Chondrocyte (in vitro differentiated cells): ENCODE measurements at places on chromosomes 12 and 14. TPM values are rescaled to one million over a fixed set of nuclear protein-coding genes. Genes with fewer than 3 reads are reported as not detected.

- no peak overlapping the region for H3K4me3 ChIP-seq
- no peak overlapping the region for H3K27ac ChIP-seq
- no peak for DNase-seq
- H3K4me1 ChIP-seq, result no peaks in the 10 kb centered on the region
- H3K36me3 ChIP-seq, result peaks cover 2% of the 10 kb centered on the region
- H3K27me3 ChIP-seq, result peaks cover 34% of the 10 kb centered on the region
These were observed 6.9 kb downstream of the SDR9C7 start for GRCh38 chr12:56927281-56927680.

DNA sequence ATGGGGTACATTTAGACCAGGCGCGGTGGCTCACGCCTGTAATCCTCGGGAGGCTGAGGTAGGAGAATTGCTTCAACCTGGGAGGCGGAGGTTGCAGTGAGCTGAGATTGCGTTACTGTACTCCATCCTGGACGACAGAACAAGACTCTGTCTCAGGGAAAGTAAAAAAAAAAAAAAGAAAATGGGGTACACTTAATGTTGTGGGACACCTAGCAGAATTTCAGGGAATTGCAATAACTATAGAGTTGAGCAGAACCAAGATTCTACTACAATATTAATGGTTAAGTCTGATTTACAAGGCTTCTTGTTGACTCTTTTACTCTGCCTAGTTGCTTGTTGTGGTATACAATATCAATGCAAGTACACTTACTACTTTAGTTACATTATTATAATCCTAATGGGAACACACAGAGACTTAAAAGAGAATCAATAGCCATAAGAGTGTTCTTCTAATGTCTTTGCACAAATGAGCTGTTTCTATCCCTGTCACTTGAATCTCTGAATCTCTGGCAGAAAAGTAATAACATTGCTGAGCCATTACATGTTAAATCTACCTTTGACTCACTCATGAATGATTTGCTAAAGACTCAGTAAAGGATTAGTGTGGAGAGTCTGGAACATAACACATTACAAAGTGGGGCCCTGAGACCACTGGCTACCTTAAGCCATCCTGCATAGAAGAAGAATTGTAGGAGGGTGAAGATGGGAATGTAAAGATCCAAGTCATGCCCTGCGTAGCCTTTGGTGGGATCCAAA is 22.7 kb downstream of the BEST3 start:
- H3K4me3 ChIP-seq, result no peak overlapping the region
- peaks cover 8% of the 10 kb centered on the region for H3K4me1 ChIP-seq
- DNase-seq, result no peak
- no peak overlapping the region for H3K27ac ChIP-seq
- H3K36me3 ChIP-seq, result no peaks in the 10 kb centered on the region

DNA sequence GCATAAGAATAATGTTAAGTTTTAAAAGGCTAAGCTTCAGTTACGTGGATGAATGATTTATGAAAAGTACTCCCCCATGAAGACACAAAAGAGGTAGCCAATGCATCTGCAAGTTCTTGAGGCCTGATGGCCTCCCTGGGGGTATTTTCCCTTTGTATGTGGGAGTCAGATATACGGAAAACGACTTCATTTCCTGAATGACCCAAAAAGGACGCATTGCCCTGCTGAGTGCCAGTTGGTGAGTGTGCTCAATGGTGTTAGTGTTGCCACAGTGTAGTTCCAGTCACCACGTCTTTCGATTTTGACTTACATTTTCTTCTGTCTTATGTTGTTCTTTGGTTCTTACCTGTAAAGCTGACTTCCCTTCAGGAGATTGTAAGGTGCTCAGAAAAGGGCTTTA is 8.0 kb downstream of the ETV6 start:
- no peak overlapping the region for H3K4me3 ChIP-seq
- peaks cover 5% of the 10 kb centered on the region for H3K36me3 ChIP-seq
- peak overlapping the region; percentile 46 for H3K27ac ChIP-seq
- no peak for DNase-seq

- H3K36me3 ChIP-seq, result no peaks in the 10 kb centered on the region
- no peak overlapping the region for H3K4me3 ChIP-seq
- H3K4me1 ChIP-seq, result no peaks in the 10 kb centered on the region
- no peaks in the 10 kb centered on the region for H3K27me3 ChIP-seq
- DNase-seq, result no peak
These were observed 132.9 kb upstream of the DIO2 start for GRCh38 chr14:80344208-80344607.

DNA sequence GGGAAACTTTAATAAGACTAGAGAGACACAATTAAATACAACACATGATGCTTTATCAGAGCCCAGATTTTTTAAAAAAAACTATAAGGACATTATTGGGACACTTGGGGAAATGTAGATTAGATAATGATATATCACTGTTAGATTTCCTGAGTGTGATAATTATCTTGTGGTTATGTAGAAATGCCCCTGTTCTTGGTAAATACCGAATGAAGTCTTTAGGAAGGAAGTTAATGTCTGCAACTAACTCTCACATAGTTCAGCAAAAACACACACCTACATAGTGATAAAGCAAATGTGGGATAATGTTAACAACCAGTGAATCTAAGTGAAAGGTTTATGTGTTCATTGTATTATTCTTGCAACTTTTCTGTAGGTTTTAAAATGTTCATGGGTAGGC is 14.6 kb upstream of the CACNB3 start:
- peaks cover 4% of the 10 kb centered on the region for H3K4me1 ChIP-seq
- no peak for DNase-seq
- no peaks in the 10 kb centered on the region for H3K27me3 ChIP-seq

DNA sequence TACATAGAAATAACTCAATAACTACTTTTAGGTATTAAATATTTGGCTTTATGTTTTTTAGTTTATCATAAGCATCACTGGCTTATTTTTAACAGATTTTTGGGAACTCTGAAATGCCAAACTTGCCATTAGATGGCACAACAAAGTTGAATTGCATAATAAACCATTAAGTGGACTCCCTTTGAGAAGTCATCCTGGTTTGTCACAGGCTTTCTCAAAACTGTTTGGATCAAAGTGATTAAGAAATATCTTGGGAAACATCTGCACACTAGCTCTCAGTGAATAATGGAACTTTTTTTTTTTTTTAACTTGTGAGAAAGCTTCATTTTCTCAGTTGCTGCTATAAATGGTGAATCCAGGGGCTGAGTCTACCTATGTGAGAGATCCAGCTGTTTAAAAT is 4.3 kb downstream of the SLC16A7 start:
- no peak overlapping the region for H3K27ac ChIP-seq
- H3K4me1 ChIP-seq, result peaks cover 24% of the 10 kb centered on the region
- no peaks in the 10 kb centered on the region for H3K36me3 ChIP-seq

- no peaks in the 10 kb centered on the region for H3K4me1 ChIP-seq
- no peak overlapping the region for H3K27ac ChIP-seq
- no peak for DNase-seq
These were observed 9.5 kb downstream of the HHIPL1 start for GRCh38 chr14:99654235-99654985.

- no peak for DNase-seq
- H3K27me3 ChIP-seq, result no peaks in the 10 kb centered on the region
- peak overlapping the region; percentile 92 for H3K27ac ChIP-seq
- H3K4me1 ChIP-seq, result peaks cover 91% of the 10 kb centered on the region
- H3K4me3 ChIP-seq, result peak overlapping the region; percentile 35
- H3K36me3 ChIP-seq, result peaks cover 53% of the 10 kb centered on the region
These were observed 73.2 kb downstream of the FERMT2 start for GRCh38 chr14:52877628-52878027.

DNA sequence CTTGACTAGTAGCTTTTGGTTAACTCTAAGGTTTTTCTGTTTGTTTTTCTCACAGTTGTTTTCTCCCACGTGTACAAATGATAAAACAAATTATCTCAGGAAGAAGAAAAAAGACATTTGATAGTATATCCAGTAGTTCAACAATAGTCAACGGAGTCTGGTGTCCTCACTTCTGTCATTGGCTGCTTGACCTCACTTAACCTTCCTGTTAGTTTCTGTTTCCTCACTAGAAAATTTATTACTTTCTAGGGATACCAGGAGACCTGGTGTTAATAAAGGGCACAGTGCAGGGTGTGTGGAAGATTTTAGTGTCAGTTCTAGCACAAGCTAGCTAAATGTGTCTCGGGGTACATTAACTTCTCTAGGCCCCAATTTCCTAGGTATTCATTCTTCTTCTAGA is 116.0 kb downstream of the PRKCH start:
- H3K4me1 ChIP-seq, result peaks cover 49% of the 10 kb centered on the region
- no peak for DNase-seq
- no peak overlapping the region for H3K4me3 ChIP-seq
- H3K36me3 ChIP-seq, result no peaks in the 10 kb centered on the region
- H3K27ac ChIP-seq, result no peak overlapping the region

GRCh38 chr12:57733928-57734327 is 4.6 kb downstream of the AGAP2 start:
- peaks cover 17% of the 10 kb centered on the region for H3K4me1 ChIP-seq
- peaks cover 25% of the 10 kb centered on the region for H3K27me3 ChIP-seq
- H3K4me3 ChIP-seq, result no peak overlapping the region
- DNase-seq, result no peak
- H3K27ac ChIP-seq, result no peak overlapping the region
- no peaks in the 10 kb centered on the region for H3K36me3 ChIP-seq

GRCh38 chr12:94416613-94417012 is 43.1 kb downstream of the CEP83 start:
- no peak overlapping the region for H3K27ac ChIP-seq
- no peak overlapping the region for H3K4me3 ChIP-seq
- no peaks in the 10 kb centered on the region for H3K27me3 ChIP-seq
- peaks cover 2% of the 10 kb centered on the region for H3K4me1 ChIP-seq
- DNase-seq, result no peak

- H3K27ac ChIP-seq, result no peak overlapping the region
- peaks cover 6% of the 10 kb centered on the region for H3K27me3 ChIP-seq
- no peak overlapping the region for H3K4me3 ChIP-seq
These were observed 129.3 kb upstream of the PMCH start for GRCh38 chr12:102326982-102327381.

- peaks cover 23% of the 10 kb centered on the region for H3K36me3 ChIP-seq
- peaks cover 53% of the 10 kb centered on the region for H3K4me1 ChIP-seq
- H3K27me3 ChIP-seq, result no peaks in the 10 kb centered on the region
- DNase-seq, result no peak
- H3K27ac ChIP-seq, result peak overlapping the region; percentile 99
These were observed 20.8 kb downstream of the SNRNP35 start for GRCh38 chr12:123478762-123479161.

- H3K27ac ChIP-seq, result peak within 1 kb of the TSS; percentile 95
- peak within 1 kb of the TSS; percentile 86 for H3K4me3 ChIP-seq
- H3K4me1 ChIP-seq, result peaks cover 49% of the 10 kb centered on the region
- no peaks in the 10 kb centered on the region for H3K27me3 ChIP-seq
These were observed at the start of gene WSB2 for GRCh38 chr12:118061011-118061872. WSB2 (minus strand) TSS chr12:118061179; CDS start chr12:118061048, 131 bp downstream.

DNA sequence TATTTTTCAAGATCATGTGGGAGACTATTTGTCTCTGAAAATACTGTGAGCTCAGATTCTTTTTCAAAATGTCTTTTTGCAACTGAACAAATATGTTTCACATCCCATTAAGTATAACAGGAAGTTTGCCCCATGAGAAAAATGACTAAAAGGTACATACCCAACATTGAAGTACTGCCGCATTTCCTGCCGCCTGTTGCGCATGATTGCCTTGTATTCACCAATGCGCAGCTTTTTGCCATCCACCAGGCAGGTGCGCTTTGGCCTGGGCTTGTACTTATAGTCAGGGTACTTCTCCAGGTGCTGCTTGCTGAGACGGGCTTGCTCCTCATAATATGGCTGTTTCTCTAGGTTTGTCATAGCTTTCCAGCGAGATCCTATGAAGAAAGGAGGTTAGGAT is 413.2 kb downstream of the SOX5 start:
- H3K27me3 ChIP-seq, result no peaks in the 10 kb centered on the region
- H3K27ac ChIP-seq, result no peak overlapping the region
- H3K4me3 ChIP-seq, result no peak overlapping the region
- H3K4me1 ChIP-seq, result no peaks in the 10 kb centered on the region
- H3K36me3 ChIP-seq, result peaks cover 2% of the 10 kb centered on the region

DNA sequence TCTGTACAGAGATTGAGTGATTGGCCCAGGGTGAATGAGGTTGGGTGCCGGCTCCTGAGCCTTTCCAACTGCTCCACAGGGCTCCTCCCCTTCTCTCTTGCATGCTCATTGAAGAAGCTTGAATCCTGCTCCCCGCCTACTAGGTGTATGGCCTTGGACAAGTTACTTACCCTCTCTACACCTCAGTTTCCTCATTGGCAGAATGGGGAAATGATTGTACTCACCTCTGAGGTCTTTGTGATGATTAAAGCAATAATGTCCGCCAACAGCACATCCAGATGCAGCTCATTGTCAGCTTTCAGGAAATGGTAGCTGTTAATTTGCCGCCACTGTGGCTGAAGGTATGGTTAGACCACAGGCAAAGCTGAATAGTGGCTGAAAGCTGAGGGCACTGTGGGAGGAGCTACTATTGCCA is 174.1 kb downstream of the CRADD start:
- no peak overlapping the region for H3K27ac ChIP-seq
- H3K36me3 ChIP-seq, result no peaks in the 10 kb centered on the region
- H3K27me3 ChIP-seq, result no peaks in the 10 kb centered on the region
- H3K4me1 ChIP-seq, result peaks cover 6% of the 10 kb centered on the region
- no peak for DNase-seq

- peaks cover 13% of the 10 kb centered on the region for H3K4me1 ChIP-seq
- H3K36me3 ChIP-seq, result no peaks in the 10 kb centered on the region
- no peak for DNase-seq
- no peak overlapping the region for H3K4me3 ChIP-seq
- no peaks in the 10 kb centered on the region for H3K27me3 ChIP-seq
These were observed 25.6 kb downstream of the ZFP36L1 start for GRCh38 chr14:68767248-68767645.

- H3K4me3 ChIP-seq, result no peak overlapping the region
- peaks cover 38% of the 10 kb centered on the region for H3K36me3 ChIP-seq
- H3K27me3 ChIP-seq, result no peaks in the 10 kb centered on the region
- DNase-seq, result no peak
- H3K27ac ChIP-seq, result peak overlapping the region; percentile 60
These were observed 38.9 kb downstream of the FERMT2 start for GRCh38 chr14:52911904-52912303.

- H3K4me1 ChIP-seq, result peaks cover 58% of the 10 kb centered on the region
- DNase-seq, result no peak
- no peak overlapping the region for H3K4me3 ChIP-seq
- H3K27me3 ChIP-seq, result no peaks in the 10 kb centered on the region
- H3K36me3 ChIP-seq, result peaks cover 2% of the 10 kb centered on the region
These were observed 14.7 kb downstream of the AEBP2 start for GRCh38 chr12:19453961-19454360.

DNA sequence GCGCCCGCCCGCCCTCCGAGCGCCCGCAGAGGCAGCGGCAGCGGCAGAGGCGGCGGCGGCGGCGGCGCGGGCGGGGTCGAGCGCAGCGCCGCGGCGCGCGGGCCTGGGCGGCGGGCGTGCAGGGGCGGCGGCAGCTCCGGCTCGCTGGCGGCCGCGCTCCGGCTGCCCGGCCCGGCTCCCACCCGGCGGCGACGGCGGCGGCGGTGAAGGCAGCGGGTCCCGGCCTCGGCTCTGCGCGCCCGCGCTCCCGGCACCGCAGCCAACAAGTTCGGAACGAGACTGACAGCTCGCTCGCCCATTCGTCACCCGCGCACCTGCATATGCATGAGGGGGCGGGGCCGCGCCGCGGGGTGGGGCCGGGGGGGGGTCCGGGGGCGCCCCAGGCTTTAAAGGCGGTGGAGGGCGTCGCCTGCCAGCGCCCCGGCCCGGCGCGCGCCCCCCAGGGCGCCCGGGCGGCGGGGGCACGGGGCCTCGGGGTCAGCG is at the start of gene JAG2:
TSS of gene JAG2 (minus strand) at position 281 of the 483 bp plus-strand sequence. CDS start 356 bp downstream, outside the sequence.
- no peaks in the 10 kb centered on the region for H3K27me3 ChIP-seq
- no peak for DNase-seq
- no peaks in the 10 kb centered on the region for H3K36me3 ChIP-seq
- peak within 1 kb of the TSS; percentile 17 for H3K27ac ChIP-seq

The ACSS3 gene
- total RNA-seq, result 1.9 to 5.6 TPM (median 2.2 TPM) in 3 replicates

The OR2AP1 gene
- total RNA-seq, result not detected in 3 replicates

The DLK1 gene
- total RNA-seq, result 0.33 to 0.45 TPM in 2 of 3 replicates, not detected in the other

The OVCH1 gene
- 0.20 to 0.89 TPM (median 0.72 TPM) in 3 replicates for total RNA-seq

The CRIP2 gene
- total RNA-seq, result 166 to 264 TPM (median 247 TPM) in 3 replicates

The KRT82 gene
- not detected in 3 replicates for total RNA-seq

The EPYC gene
- total RNA-seq, result not detected in 3 replicates
